CD4-positive, alpha-beta T cell treated with Interleukin-6 for 4 hours (primary cell): ENCODE measurements at places on chromosomes 13 and 19.

DNA sequence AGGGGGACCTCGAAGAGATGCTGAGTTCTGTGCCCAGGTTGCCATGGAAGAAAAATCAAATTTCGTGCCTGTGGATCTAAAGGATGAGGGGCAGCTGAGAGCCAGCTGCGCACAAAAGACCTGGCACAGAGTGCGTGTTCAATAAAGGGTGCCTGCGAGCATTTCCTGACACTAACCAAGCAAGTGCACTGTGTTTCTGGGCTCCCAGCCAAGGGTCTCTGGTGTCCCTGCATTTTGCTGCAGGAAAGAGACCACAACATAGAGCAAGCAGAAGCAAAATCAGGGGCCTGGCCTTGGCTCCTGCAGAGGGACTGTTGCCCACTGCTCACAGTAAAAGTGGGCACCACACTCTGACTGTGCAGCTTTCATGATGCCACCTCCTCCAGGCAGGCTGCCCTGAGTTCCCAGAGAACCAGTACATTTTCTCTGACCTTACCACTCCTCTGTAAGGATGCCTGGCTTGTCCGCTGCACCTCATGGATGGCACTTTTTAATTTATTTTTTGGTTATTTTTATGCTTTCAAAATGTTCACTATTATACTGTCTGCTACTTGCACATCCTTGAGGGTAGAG is 70.8 kb upstream of the GPR12 start:
- DNase-seq = no peak

GRCh38 chr13:44293908-44294735 is 79.5 kb upstream of the SERP2 start:
- no peak for DNase-seq

DNA sequence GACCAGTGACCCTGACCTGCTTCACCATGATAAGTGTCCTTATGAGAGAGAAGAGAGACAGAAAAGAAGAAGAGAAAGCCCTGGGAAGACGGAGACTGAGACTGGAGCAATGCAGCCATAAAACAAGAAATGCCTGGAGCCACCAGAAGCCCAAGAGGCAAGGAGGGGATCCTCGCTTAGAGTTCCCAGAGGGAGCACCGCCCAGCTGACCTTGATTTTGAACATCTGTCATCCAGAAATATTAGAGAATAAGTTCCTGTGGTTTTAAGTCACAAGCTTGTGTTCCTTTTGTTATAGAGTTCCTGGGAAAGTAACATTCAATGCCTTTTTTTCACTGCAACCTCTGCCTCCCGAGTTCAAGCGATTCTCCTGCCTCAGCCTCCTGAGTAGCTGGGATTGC is 20.2 kb downstream of the CERS1 start:
- DNase-seq = no peak

DNA sequence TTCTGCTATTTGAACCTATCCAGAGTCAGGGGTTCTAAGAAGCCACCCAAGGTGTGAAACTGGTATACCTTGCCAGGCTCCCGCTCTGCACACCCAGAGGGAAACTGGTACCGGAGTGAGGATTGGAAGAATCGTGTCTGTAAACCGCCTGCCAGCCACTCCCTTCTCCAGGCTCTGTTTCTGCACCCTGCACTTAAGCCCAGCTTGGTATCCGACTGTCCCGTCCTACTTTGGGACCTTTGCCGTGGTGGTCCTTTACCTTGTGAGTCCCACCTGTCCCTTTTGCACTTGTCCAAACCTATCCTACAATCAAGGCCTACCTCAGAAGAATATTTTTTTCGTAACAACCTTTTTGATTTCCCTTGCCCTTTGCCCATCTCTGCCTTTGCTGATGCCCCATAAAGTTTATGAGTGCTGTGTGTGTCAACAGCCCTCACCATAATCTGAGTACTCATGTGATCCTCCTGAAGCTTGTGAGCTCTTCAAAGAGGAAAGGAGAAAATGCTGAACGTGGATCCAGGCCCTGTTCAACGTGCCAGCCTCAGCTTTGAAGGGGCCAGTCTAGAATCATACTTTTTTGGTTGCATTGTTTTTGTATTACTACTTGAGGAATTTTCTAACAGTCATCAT is 44.7 kb downstream of the GARRE1 start:
- no peak for DNase-seq

DNA sequence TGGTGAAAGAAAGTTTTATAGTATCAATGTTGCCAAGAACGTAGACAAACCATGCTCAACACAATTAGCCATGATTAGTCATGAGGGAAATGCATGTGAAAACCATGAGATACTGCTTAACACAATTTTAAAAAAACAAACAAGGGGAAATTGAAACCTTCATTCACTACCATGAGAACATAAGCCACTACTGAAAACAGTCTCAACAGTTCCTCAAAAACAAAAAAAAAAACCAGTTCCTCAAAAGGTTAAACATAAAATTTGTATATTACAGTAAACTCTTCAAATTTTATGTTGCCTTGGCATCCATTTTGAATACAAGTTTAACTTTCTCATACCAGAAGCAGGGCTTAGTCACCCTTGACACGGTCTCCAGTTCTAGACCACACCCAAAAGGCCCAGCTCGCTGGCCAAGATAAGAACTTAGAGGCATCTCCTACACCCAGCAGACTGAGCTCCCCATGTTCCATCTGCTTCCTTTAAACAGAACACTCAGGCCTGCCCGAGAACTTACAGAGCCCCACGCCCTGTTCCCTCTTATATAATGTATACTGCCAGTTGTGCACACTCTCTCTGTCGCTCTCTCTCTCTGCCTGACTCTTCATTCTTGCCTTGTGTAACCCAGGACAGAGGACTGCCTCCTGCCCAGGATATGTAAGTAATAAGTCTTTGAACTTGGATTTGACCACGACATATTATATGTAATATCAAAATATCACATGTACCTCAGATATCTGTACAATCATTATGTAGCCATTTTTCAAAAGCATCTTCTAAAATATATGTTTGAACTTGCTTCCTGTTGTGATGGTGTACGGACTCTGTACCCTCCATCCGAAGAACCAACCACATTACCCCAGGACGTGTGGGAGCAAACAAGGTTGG is 67.4 kb downstream of the STK24 start:
- DNase-seq = peak; percentile 68

- peak; percentile 80 for DNase-seq
These were observed 2.2 kb upstream of the ZNF665 start for GRCh38 chr19:53195265-53195903.
